CD4-positive, alpha-beta T cell treated with Interleukin-4 for 4 hours (primary cell): ENCODE measurements at places on chromosomes 3 and 15.

DNA sequence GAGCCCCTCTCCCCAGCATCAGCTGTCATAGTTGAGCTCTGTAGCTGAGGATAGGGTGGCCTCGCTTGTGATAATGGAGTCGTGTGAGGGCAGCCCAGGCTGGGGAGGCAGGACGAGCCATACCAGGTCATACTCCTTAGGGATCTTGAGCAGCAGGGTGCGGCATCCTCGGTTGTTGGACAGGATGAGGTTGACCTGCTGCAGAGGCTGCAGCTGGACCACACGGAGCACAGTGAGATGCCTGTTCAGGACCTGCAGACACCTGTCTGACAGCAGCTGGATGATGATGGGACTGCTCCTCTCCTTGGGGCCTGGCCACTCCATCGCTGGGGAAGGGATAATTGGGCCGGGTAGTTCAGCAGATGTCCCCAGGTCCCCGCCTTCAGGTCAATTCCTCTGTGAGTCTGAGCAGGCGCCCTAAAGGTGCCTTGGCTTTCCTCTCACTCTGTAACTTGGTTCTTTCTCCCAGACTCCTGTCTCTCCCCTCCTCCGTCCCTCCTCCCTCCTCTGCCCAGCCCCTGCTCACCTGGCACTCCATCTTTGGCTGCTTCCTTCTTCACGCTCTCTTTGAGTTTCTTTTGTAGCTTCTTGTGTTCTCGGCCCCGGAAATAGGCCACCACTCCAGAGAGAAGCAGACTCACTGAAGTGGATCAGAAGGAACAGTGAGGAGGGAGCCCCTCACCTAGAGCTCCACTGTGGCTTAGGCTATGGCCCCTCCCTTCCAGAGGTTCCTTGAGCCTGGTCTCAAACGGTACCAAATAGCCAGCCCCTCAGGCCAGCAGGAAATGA is 7.8 kb downstream of the DUOX2 start:
- no peak for DNase-seq

DNA sequence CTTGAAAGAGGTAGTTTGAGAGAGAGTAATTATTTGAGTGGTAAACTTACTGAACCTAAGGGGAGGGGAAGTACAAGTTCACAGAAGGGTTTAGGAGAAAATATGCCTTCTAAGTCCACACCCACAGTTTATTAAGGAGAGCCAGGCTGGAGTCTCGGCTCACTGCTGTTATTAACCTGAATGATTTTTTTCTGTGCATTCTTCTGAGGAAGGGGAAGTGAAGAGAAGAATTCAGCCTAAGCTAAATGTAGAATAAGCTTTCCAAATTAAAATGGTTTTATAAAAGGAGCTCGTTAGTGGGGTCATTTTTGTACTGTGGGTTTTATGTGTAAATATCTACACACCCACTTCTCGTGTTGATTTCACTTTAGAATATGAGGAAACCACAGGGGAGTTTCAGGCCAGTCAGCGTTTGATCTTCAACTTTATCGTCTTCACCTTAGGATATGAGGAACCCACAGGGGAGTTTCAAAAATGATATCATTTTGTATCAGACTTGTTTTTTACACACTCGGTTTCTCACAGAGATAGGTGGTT is 1.5 kb downstream of the WHAMM start:
- peak; percentile 91 for DNase-seq

DNA sequence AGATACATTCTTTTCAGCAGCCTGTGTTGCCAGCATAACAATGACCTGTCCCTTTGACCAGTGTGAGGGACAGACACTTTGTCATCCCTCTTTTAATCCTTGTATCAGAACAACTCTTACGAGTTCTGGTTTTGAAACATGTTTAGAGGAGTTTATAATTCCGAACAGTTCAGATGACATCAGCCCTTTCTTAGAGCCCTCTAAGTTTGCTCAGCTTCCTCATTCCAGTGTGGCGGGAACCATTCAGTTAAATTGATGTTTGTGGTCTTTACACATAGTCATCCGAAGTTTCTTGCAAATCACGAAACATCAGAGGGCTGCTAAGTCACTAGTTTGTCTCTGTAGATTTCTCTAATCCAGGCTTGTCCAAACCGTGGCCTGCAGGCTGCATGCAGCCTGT is 102.5 kb downstream of the AKAP13 start:
- DNase-seq: no peak

GRCh38 chr15:62853841-62854225 is 188.7 kb upstream of the TPM1 start:
- DNase-seq: no peak

- DNase-seq: no peak
Measured at GRCh38 chr3:46624533-46624932, 12.2 kb downstream of the FAM240A start.

- DNase-seq: no peak
Measured at GRCh38 chr15:80155001-80155377, 2.2 kb downstream of the FAH start.

DNA sequence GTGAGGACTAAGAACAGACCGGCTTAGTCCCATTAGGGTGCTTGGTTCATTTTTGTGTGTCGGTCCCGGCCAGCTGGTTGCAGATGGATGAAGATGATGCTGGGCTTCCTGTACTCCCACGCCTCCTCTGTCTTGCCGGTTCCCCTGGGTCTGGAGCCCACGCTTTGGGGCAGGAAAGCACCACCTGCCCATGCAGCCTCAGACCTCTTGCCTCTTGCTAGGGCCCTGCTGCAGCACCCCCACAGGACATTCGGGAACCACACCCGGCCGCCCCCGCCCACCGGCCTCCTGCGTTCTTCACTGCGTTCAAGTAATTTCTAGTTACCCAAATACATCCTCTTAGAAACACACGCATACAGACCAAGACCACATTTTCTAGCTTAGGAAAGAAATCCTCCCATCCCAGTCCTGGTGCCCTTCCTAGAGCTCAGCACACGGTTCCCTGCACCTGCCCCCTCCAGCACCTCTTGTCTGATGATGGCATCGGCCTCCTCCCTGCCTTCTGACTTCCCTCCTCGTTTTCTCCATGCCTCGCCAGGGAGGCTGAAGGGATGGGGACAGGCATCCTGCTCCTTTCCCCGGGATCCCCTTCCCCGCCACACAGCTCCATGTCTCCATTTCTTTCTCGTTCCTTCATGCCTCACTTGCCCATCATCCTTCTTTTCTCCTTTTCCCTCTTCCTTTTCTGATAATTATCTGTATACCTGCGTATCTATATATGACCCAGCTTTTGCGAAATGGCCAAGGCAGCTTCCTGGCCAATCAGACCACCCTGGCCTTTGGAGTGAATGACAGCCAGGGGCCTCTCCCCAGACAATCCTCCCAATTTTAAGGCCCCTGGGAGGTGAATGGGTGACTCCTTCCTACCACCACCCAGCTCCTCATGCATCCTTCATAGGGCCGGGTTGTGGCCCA is 30.9 kb downstream of the FAM3D start:
- no peak for DNase-seq
